ENCODE measurements at places on chromosomes 5 and 9. TPM values are rescaled to one million over a fixed set of nuclear protein-coding genes. Genes with fewer than 3 reads are reported as not detected.

DNA sequence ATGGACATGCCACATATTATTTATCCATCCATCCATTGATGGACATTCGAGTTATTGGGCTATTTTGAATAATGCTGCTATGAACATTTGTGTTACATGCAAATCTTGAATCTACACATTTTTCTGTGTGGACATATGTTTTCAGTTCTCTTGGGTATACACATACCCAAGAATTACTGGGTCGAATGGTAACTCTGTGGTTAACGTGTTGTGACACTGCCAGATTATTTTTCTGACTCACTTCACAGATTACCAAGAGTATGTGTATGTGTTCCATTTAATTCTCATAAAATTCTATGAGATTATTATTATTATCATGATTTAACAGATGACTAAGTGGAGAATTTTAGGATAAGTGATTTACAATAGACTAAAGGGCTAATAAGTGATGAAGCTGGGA, 26.7 kb downstream of the CYFIP2 start:
- DNase-seq = no peak

GRCh38 chr9:132239518-132239917, 77.7 kb downstream of the NTNG2 start:
- no peak for DNase-seq

GRCh38 chr5:176750144-176750543, 60.2 kb upstream of the UNC5A start:
- DNase-seq = no peak

DNA sequence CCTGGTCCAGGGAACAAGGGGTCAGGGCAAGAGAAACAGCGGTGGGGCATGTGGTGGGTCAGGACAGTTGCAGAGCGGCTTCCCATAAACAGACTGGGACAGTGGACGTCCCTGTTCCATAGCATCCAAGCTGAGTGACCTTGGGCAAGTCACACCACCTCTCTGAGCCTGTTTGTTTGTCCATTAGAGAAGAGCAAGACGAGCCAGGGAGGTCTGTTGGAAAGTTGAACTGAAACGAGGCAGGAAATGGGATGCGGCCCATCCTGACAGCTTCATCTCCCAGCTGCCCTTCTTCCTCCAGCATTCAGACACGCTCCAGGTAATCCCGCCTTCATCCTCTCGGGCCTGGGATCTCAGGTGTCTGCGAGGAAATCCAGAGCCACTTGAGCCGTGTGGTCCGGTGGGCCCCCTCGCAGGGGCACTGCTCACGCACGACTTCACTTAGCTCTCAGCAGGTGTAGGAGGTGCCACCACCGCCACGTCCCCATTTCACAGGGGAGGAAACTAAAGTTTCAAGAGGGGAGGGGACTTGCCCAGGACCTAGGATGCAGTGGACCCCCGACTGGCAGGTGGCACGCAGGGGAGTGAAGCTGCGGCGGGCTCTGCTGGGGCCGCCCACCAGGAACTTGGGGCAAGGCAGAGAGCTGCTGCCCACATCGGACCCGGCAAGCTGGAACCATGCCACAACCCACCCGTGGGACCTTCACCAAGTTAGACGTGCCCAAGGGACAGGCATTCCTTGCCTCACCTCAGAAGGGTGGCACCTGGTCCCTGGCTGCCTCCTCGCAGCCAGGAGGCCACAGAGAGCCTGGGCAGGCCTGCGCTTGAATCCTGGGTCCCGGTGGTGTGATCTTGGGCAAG, 13.0 kb downstream of the PTGES2 start:
- peak; percentile 38 for DNase-seq

DNA sequence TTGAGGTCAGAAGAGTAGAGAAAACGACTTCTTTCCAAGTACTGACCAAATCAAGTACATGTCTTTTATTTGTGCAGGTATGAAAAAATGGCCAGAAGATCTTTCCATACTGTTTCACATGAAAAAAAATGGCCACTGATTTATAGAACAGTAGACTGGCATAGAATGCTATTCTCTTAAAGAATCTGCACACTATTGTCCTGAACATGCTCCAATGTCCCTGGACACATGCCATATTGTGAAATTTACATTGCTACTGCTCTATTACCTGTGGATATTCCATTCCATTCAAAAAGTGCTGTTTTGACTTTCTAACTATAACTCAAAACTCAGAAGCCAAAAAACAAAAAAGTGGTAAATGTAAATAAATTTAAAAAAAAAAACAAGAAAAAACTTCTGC, 60.6 kb downstream of the FBXL17 start:
- no peak for DNase-seq

GRCh38 chr9:101235105-101235866, 149.5 kb downstream of the BAAT start:
- no peak for DNase-seq

DNA sequence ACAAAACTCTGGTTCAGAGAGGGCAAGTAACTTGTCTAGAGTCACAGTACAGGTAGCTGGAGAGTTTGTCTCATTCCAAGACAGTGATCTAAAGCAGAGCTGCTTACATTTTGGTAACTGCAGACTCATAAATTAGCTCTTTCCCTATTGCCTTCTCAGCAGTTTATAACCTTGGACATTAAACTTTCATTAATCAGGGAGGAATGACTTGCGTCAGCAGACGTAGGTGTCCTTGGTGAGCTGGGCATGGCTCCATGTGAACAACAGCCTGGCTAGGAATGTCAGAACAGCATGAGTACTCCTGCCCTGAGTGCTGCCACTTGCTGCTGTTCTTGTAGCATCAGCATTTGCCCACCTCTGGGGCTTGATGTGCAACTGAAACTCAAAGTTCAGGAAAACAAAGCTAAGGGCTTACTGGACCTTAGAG, 2.2 kb upstream of the ALDOB start:
- DNase-seq = no peak

- DNase-seq = no peak
These were observed 19.4 kb downstream of the OGN start for GRCh38 chr9:92385001-92385400.

Gene FOXD4
- 0.12 TPM for polyA plus RNA-seq

Gene DMGDH
- 2.1 TPM for polyA plus RNA-seq

Gene RAB24
- 40.4 TPM for polyA plus RNA-seq

Gene LCP2
- polyA plus RNA-seq = 3.1 TPM

Measured in ovary (tissue), 10 donors.